Right cardiac atrium (tissue), 5 donors: ENCODE measurements at places on chromosomes 7 and 10. TPM values are rescaled to one million over a fixed set of nuclear protein-coding genes. Genes with fewer than 3 reads are reported as not detected.

DNA sequence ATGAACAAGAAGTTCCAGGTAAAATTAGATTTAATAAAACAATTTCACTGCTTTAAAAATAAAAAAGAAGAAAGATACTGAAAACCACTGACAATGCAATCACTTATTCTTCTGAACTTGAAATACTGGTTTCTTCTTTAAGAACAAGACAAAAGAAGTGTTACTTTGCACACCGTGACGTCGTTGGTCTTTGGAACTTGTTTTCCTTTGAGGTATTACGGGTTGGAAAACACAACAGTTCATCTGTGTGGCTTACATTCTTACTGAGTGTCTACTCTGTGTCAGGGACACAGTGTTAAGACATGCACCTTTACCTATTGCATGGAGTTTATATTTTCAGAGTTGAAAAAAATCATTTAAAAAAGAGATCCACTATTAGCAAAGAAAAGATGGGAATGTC lies 41.3 kb upstream of the UCN3 start:
- no peak for DNase-seq

GRCh38 chr7:43872406-43873110 lies 3.2 kb upstream of the MRPS24 start:
- peak; percentile 51 for DNase-seq

ATP6V0A4 gene
- not detected for polyA plus RNA-seq

GRCh38 chr10:78754269-78755062 lies 314.3 kb upstream of the ZMIZ1 start:
- DNase-seq, result no peak

DNA sequence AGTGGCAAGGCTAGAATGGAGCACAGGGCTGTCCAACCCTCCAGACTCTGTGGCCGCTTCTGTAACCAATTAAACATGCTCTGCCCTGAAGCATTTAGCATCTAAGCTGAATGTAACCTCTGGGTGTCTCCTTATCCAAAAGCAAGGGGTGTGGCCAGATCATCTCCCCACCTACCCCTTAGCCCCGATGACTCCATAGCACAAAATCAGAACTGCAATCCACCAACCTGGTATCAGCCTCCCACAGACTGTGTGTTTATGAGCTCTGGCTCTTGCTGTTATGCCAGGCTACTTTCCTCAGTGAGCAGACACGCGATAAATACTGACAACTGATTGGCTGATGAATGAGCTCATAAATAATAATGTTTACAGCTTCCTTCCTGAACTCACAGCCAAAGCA lies 3.2 kb downstream of the FRMD4A start:
- DNase-seq, result no peak

- DNase-seq, result no peak
These were observed 89.6 kb downstream of the PPP1R17 start for GRCh38 chr7:31776616-31777015.

NPY gene
- 1.9 TPM for polyA plus RNA-seq

DNA sequence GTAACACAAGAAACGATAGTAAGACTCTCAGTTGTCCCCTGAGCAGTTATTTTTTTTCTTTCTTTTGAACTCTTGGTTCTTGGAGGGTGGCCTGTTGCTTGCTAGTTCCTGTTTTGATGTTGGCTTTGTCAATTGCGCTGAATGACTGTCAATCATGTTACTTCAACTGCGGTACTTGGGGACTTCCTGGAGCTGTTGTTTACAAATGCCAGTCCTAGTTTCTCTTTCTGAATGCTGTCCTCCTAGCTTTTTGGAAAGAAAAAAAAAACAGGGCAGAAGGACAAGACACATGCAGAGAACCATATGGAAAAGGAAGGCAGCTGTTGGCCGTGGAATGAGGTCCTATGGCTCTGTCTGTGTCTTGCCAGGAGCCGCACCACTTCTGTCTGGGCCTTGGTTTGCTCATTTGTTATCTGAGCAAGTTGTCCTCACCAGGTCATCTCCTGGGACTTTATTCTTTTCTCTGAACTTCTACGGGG lies 7.0 kb upstream of the PDCD4 start:
- no peak for DNase-seq

DNA sequence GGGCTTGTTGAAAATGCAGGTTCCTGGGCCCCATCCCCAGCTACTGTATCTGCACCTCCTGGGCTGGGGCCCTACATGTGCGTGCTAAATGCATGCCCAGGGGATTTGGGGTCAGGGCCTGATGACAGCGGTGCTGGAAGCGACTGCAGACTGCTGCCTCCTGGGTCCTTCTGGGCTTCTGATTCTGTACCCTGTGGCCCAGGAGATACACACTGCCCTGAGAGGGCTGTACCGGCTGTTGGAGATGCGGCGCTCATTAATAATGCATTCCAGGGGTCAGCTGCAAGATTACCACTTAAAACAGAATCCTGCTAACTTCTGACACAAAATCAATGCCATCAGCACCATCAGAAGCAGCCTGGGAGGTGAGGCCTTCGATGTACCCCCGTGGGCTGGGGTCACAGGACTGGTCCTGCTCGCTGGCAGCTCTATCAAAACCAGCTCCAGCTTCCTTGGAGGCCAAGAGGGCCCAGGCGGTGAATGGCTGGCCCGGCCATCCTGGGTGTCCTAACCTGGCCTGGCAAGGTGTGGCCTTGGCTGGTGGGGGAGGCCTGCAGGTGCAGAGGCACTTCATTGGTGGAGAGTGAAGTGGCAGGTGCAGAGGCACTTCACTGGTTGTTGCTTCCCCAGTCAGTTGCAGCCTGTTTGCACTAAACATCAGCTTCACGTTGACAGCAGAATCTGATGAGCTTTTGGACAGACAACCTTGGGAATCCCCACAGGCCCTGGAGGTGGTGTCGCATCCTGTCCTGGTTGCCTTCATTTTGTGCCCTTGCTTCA lies 79.2 kb downstream of the GLRX3 start:
- no peak for DNase-seq

DPYSL4 gene
- polyA plus RNA-seq, result 11.0 TPM

DNA sequence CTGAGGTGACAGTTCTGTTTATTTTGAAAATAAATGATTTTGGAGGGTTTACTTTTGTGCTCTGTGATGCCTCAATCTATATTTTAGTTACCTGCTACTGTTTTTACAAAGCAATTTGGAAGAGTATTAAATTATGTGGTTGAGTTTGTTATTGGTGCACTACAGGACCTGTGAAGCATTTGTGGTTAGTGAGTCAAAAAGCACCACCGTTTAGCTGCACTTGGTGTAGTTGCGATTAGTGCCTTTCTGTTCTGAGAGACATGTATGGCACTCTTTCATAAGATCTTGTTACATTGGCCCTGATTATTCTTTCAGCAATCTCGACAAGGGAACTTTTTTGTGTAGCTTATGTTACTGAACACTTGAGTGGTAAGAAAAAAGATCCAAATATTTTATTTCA lies 132.2 kb downstream of the BBS9 start:
- no peak for DNase-seq

INMT gene
- polyA plus RNA-seq, result 103 TPM

AGAP4 gene
- 6.9 TPM for polyA plus RNA-seq
